AG04450 (cell line): ENCODE measurements at places on chromosomes 11 and 22. TPM values are rescaled to one million over a fixed set of nuclear protein-coding genes. Genes with fewer than 3 reads are reported as not detected.
A peak's percentile ranks its signal among the peaks of the same experiment; 100 is the strongest.

- no peak for DNase-seq
Measured at GRCh38 chr11:30579415-30580175, 6.6 kb downstream of the MPPED2 start.

DNA sequence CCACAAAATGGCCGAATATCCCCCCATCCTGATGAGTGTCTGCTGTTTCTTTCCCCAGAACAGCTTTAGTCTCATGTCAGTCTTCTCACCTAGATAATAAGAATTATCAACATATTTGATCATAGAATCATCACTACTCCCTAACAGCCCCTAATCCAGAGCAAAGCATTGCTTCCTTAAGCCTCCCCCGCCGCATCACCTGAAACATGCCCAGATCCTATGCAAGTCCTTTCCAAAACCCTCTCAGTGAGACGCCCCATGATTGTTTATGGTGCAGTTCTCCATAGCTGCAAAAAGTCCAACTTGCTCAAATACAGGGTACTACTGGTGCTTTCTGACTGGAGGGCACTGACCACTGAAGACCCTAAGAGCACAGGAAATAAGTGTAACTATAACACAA is 20.1 kb downstream of the KCNJ1 start:
- no peak for DNase-seq

CHADL gene
- polyA plus RNA-seq, result 0.24 and 0.65 TPM in 2 replicates

DNA sequence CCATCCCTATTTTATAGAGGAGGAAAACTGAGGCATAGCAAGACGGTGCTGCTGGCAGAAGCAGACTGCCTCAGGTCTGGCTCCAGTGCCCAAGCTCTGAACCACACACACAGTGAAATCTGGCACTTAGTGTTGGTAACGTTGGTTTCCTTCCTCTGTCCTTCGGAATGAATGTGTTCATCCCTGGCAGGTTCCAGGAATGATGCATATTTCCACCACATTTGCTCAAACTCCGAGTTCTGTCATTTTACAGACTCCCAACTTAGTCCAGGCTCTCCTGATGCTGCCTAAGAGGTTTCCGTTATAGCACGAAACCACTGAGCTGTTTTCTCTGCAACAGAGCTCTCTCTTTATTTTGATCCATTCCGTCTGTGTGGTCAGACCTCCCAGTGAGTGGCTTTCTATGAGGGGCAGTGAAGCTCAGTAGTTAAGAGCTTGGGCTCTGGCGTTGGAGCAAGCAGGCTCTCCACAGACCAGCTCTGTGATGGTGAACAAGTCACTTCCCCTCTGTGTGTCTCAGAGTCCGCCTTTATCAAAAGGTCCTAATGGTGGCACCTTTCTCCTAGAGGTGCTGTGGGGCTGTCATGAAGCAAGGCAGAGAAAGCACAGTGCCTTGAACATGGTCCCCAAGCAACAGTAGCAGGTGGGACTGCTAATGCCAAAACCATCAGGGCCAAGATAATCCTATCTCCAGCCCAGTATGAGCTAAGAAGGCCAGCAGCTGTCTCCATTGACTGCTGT is 200.3 kb downstream of the MYO18B start:
- DNase-seq, result no peak

SCN2B gene
- 0.01 TPM in 1 of 2 replicates, not detected in the other for polyA plus RNA-seq

DNA sequence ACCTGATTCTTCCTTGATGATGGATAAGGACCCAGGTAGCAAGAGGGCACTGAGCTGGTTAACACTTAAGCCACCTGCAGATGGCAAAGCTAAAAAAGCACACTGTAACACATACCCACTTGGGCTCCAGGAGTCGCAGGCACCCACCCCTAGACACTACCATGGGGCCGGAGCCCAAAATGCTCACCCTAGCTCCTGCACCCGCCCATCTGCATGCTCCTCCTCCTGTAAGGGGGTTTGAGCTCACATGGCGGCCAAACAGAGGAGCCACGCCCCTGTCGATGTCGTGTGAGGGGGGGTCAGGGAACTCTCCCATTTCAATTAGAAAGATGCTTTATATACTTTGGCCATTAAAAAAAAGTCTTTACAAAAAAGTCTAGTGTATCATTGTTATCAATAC is 370.7 kb downstream of the DLG2 start:
- no peak for DNase-seq

- DNase-seq, result no peak
Measured at GRCh38 chr11:119551420-119552105, 128.6 kb upstream of the THY1 start.

CASP1 gene
- 31.0 and 36.2 TPM in 2 replicates for polyA plus RNA-seq

GRCh38 chr11:79697905-79698304 is 257.1 kb upstream of the TENM4 start:
- DNase-seq, result no peak

DNA sequence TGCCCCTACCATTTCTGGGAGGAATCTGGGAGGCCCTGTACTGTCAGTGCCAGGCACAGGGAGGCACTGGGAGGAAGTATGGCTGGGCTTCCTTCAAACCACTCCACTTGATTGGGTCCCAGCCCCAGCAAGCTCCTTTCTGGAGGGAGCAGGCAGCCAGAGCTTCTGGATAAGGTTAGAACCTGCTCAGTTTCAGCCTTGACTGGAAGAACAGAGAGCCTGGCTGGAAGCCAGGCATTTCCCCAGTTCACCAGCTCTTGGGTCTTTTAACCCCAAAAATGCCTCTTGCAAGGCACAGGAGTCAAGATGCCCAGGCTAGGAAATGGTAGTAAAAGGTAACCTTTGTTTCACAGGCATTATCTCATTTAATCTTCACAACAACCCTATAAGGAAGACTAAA is 9.0 kb upstream of the KCTD14 start:
- DNase-seq, result no peak

GRCh38 chr11:72871119-72871518 is 56.9 kb downstream of the ATG16L2 start:
- DNase-seq, result no peak

- peak; percentile 98 for DNase-seq
Measured at GRCh38 chr22:31055635-31056159, 25.4 kb upstream of the SMTN start.

NRXN2 gene
- polyA plus RNA-seq, result not detected in 2 replicates

DNA sequence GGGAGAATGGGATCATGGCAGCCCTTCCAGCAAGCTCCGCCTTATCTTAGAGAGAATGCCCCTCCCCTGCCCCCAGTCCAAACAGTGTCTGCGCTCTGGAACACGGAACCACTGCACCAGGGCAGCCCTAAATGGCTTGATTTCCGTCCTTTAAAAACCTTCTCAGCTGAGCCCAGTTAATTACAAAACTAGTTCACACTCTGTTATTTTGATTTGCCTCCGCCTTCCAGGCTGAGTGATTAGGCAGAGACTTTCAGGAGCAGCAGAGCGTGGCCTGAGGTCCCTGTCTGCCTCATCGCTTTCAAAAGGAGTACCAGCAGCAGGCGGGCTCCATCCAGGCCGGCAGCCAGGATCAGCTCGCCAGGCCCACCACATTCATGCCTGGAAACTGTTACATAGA is 313.0 kb downstream of the BRD1 start:
- no peak for DNase-seq
